Activated CD4-positive, alpha-beta T cell treated with anti-CD3 and anti-CD28 coated beads, Interleukin-2, Interleukin-4, amounts not matched to agents 100 ng/mL and 50 ng/mL, durations not matched to agents 16 hours and 8 hours (primary cell): ENCODE measurements at places on chromosomes 12 and 14.

GRCh38 chr14:91884664-91885063 is 17.3 kb upstream of the TC2N start:
- DNase-seq: no peak

GRCh38 chr14:100775831-100776591 is 49.3 kb downstream of the DLK1 start:
- DNase-seq: no peak

DNA sequence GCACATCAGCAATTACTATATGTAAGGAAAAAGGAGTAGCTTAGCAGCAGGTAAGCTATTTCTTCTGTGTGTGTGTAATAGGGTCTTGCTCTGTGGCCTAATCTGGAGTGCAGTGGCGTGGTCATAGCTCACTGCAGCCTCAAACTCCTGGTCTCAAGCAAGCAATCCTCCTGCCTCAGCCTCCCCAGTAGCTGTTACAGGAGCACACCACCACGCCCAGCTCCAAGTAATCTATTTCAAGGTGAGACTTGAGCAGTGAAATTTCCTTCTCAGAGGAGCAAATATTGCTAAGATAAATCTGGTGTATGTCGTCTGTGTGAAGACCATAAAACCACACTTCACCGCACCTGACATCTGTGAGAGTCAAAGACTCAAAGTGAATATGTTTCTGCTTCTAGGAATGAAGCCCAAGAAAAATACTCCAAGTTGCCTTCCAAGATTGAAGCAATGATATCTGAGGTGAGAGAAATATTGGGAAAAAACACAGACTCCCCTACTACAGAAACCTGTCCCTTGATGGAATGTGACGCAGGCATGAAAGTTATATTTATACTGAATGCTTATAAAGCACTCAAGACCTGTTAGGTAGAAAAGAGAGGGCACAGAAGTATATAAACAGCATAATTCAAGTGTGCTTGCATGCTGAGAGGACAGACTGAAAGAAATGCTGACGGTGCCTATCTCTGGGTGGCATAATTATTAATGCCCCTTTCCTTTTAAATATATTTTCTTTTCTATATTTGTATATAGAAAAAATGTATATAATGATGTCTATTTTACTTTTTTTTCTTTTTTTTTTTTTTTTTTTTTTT is 2.5 kb upstream of the SELPLG start:
- DNase-seq: no peak

- peak; percentile 95 for DNase-seq
Measured at GRCh38 chr14:22536853-22537338, 52.1 kb downstream of the DAD1 start.
